Posterior cingulate gyrus (tissue), 11 donors: ENCODE measurements at places on chromosomes 2 and 18.

DNA sequence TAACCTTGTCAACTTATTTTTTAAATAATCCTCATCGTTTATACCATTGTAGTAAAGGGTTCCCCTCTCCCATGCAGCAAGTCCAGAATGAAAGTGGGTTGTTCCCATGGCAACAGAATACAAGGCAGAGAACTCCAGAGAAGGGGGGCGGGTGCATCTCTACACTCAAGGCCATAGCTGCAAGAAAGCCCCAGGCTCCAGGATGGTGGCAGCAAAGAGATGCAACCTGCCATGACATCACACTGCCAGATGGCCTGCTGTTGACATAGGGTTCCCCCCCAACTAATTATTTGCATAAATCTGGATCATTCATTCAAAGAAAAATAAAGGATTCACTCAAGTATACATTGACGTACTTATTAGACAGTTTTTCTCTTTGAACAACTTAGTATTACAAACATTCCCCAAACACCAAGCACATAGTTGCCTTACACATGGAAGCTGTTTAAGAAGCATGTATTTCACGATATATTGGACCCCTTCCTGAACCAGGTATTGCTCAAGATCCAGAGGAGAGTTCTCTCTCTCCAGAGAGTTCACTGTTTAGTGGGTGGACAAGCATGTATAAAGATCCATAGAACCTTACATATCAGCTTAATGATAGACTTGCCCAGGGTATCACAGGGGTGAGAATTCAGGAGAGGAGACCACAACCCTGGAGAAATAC, 87.4 kb upstream of the KLF7 start:
- DNase-seq, result peak; percentile 37

DNA sequence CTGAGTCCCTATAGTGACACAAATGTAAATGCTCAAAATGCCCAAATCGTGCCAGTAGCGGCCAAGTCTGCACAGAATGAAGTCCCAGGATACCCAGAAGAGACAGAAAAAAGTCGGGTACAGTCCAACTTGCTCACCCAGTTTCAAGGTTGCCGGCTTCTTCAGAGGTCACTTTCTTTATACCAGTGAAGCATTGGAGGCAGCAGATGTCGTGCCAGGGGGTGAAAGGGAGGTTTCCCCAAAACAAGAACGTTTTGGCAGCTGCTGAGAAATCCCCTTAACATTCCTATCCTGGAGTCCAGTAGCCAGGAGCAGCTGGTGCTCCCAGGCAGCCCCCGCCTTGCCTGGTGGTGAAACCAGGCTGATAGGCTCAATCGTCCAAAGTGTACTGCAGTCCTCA, 58.1 kb upstream of the MCFD2 start:
- peak; percentile 37 for DNase-seq

- no peak for DNase-seq
Measured at GRCh38 chr2:98160554-98160953, 73.6 kb downstream of the VWA3B start.

DNA sequence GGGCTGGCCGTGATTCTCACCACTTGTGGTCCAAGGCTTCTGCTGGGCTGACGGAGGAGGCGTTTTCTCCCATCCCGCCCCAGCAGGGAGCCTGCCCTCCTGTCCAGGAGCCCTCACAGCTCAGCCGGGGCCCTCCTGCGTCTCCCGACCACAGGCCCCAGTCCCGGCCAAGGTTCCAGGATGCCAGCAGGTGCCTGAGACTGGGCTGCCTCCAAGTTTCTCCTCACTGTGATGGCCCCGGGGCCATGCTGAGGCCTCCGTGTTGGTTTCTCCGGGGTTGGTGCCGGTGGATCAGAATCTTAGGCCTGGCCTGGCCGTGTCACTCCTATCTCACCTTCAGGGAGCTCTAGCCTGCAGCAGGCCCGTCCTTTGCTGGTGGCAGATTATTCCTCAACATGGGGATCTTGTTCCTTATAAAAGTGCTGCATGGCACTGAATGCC, 5.9 kb downstream of the KCNG2 start:
- peak; percentile 20 for DNase-seq

DNA sequence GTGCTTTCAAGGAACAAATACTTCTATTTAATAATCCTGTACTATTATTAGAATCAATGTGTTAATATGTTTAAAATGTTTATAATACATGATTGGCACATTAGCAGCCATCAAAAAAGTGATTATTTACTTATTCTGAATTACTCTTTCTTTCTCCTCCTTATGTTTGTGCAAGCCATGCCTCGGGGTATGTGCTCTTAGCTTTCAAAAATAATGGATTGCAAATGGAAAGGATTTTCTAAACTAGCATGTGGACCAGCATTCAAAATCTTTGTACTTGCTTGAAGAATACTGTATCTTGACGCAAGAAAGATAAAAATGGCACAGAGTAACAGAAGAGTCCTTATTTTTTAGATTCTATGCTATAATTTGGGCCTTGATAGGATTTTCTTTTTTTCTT, 156.5 kb downstream of the CDH7 start:
- no peak for DNase-seq

DNA sequence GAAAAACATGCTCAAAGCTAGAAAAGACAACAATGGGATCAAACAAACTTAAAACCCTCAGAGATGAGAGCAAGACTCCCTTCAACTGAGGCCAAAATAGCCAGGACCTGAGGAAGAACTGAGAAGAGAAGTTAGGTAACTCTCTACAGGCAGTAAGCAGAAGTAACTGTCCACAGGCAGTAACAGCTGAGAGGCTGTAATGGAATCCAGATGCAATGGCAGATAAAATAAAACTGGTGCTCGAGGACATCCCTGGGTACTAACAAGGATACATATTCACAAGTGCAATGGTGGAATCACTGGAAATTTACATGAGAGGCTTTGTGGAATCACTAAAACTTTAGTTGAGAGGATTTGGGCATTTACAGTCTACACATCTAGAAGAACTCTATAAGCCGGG, 30.4 kb upstream of the C2orf66 start:
- DNase-seq, result no peak

- no peak for DNase-seq
Measured at GRCh38 chr2:123283431-123283830, 741.7 kb upstream of the CNTNAP5 start.

DNA sequence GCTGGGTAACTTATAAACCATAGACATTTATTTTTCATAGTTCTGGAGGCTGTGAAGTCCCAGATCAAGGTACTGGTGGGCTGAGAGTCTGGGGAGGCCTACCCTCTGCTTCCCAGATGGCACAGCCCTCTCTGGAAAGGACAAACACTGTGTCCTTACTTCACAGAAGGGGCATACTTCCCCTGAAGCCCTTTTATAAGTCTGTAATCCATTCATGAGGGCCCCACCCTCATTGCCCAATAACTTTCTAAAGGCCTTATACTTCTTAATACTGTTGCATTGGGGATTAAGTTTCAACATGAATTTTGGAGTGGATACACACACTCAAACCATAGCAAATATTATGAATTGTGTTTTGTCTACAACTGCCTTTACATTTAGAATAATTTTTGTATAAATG, 36.0 kb downstream of the ATIC start:
- no peak for DNase-seq

- DNase-seq, result no peak
Measured at GRCh38 chr2:85987266-85988174, 98.7 kb upstream of the ST3GAL5 start.

GRCh38 chr2:218180467-218181114, 13.8 kb upstream of the CXCR1 start:
- DNase-seq, result no peak

GRCh38 chr2:41869542-41870264, 178.1 kb upstream of the PKDCC start:
- peak; percentile 75 for DNase-seq

DNA sequence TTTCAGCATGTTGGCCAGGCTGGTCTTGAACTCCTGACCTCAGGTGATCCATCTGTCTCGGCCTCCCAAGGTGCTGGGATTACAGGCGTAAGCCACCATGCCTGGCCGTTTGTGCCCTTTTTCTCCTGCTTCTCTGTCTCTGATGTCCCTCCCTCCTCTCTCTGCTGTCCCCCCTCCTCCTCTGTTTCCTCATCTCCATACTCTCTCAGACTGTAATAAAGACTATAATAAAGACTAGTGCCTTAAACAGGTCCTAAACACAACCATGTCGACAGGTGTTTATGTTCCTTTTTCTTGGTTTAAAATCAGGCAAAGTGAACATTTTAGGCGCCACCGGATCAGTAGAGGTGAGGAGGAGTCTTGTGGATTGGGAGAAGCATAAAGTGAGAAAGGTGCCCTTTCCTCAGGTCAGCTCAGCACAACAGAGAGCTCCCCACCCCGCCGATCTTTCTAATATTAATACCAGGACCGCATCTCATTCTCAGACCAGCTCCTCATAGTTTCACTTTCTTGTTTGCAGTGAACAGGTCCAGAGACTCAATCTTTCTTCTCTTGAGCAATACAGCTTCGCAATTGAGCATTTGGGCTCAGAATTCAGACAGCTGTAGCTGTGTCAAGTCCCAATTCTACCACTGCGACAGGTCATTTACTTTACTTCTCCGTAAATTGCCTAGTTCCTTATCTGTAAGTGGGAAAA, 23.7 kb downstream of the TIMM21 start:
- DNase-seq, result no peak

DNA sequence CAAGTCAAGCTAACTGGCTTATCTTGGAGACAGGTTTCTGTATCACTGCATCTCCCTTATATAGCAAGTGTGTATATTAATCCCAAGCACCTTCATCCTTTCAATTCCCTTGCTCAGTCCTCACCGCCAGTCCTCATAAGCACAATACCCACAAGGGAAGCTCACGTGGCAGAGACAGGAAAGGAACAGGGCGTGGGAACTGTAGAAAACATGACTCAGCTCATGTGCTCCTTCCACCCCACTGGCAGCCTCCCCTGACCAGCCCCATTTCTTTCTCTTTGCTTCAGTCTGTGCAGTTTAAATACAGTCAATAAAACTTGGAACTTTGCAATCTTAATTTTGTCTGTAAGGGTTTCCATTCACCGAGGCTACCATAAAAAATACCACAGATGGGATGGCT, 36.5 kb upstream of the CDH19 start:
- DNase-seq, result no peak

DNA sequence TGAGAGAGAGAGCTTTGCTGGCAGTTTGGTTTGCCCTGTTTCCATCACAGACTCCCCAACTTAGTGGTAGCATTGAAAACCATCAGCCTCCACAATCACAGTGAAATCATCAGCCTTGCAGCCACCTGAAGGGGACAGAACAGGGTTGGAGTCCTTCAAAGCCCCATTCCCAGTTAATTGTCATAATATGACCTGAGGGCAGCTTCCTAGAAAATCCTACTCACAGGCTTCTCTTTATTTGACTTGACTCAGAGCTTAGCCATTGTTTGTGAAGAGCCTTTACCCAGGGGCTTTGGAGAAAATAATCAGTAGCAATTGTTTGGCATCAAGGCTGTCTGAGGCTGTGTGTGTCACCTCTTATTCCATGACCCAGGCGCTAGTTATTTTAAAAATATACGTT, 308.7 kb downstream of the CBLN2 start:
- DNase-seq, result no peak

GRCh38 chr2:133422931-133423351, 145.3 kb downstream of the NCKAP5 start:
- no peak for DNase-seq

DNA sequence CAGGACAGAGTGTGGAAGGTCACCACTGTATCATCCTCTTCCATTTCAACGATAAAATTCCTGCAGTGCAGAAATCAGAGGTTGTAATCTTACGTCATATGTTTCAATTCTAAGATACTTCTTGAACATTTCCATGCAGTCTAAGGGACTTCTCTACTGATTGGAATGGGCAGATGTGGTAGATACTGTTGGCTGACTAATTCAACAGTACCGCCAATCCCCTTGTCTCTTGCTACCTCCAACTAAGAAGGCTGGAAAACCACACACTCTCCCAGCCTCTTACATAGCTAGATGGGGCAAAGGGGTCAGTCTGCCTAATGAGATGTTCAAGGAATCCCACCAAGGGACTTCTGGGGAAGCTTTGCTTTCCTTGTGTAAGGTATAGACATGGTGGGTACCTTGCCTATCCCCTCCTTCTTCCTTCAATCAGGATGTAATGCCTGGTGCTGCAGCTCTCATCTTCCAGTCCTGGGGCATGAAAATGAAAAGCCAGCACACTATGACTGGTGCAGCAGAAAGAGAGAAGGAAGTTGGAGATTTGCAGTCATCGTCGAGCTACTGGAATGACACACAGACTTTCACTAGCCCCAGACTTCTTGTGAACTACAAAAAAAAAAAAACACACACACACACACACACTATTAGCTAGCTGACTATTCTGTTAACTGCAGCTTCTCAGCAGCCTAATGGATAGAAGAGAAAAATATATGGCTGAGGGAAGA, 84.1 kb downstream of the ALPK2 start:
- no peak for DNase-seq
